ENCODE measurements at places on chromosomes 12 and 14. TPM values are rescaled to one million over a fixed set of nuclear protein-coding genes. Genes with fewer than 3 reads are reported as not detected.

- no peak for DNase-seq
Measured at GRCh38 chr12:124529565-124530276, 37.7 kb downstream of the NCOR2 start.

GRCh38 chr12:27824126-27824842 is 44.2 kb upstream of the MANSC4 start:
- no peak for DNase-seq

- DNase-seq, result no peak
Measured at GRCh38 chr12:117309276-117309925, 52.0 kb downstream of the NOS1 start.

GRCh38 chr14:48747561-48748089 is 838.6 kb downstream of the RPS29 start:
- DNase-seq, result no peak

DNA sequence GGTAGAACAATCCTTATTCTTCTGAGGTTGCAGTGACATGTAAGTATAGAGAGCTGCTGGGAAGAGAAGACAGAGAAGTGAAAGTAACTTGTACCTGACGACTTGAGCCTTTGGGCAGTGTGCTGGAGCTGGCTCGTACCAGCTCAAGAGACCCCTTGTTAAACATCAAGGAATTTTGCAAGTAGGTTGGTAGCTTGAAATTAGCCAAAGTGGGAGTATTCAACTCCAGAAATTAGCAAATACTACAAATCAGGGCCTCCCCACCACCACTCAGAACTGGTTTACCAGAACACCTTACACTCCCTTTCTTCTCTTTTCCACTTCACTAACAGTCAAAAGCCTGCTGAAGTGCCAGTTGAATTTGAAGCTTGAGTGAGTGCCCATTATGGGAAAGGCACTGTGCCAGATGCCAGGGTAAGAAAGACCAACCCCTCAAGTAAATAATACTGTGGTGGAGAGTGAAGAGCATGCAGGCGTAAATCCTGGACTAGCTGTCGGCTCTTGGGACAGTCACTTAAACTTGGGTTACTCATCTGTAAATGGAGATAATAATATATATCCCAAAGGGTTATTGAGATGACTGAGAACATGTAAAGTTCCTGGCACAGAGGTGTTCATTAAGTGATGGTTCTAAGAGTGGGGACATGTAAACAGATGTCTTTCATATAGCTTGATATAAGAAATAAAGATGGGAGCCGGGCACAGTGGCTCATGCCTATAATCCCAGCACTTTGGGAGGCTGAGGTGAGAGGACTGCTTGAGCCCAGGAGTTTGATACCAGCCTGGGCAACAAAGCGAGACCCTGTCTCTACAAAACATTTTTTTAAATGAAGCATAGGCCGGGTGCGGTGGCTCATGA is 27.0 kb upstream of the EID3 start:
- peak; percentile 26 for DNase-seq

- no peak for DNase-seq
Measured at GRCh38 chr14:104699426-104699748, 10.0 kb downstream of the INF2 start.

DNA sequence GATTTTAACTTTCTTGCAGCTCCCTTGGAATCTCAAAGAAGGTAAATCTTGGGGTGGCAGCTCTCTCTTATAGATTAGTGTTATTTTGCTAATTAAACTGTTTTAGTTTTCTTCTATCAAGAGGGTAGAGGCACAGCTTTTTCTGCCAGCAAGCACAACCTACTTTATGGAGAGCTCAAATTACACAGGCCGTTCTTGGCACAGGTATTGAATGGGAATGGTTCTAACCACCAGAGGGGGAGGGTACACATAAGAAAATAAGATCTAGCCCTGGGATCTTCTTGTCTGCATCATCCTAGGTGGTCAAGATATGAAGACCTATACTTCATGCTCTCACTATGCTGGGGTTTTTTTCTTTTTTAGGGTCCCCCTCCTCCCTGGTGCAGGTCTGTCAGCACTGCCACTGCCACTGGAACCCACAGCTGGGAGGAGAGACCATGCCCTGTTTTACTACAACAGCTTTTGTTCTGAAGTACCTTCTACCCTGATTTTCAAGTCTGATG is 48.6 kb upstream of the STAC3 start:
- no peak for DNase-seq

DNA sequence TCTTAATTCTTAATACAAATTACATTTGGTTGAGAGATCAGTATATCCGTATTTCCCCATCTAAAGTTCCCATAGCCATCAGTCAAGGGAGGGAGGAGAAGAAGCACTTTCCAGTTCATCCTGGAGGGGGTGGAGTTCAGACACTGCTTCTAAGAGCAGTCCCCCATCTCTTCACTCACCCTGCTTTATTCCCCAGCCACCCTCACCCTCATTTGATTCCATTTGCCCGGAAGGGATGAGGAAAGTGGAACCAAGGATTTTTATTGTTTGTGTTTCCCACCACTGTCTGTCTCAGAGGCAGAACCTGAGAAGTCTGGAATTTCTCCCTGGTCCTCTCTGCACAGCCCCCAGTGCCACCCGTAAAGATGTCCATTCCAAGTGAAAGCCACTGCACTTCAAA is 134.2 kb upstream of the HIF1A start:
- DNase-seq, result no peak

DNA sequence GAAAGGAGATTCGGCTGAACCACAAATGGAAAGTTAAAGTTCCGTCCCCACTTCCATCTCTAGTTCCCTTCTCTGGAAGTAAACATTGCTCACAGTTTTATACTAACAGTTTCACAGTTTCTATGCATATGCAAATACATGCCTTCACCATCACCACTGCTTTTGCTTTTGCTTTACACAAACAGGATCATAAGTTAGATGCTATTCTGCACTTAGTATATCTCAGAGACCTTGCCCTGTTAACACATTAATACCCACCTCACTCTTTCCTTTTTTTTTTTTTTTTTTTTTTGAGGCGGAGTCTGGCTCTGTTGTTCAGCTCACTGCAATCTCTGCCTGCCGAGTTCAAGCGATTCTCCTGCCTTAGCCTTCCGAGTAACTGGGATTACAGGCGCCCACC is 890 bp downstream of the TEP1 start:
- no peak for DNase-seq

DNA sequence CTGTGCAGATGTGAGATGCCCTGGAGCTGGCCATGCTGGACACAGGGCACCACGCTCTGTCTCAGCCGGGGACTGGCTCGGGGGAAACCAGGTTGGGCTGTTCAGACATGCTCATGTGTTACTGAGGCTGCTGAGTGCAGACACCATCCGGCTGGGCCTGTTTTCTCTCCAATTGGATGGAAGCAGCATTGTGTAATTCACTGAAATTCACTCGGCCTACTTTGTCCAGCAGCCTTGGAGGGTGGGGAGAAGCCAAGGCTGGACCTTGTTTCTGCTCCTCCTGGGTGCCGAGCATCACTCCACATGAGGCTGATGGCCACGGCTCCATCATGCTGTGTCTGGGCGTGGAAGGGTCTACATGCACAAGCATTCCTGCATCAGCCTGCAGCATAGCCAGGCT is 130.7 kb downstream of the SMOC1 start:
- no peak for DNase-seq

DNA sequence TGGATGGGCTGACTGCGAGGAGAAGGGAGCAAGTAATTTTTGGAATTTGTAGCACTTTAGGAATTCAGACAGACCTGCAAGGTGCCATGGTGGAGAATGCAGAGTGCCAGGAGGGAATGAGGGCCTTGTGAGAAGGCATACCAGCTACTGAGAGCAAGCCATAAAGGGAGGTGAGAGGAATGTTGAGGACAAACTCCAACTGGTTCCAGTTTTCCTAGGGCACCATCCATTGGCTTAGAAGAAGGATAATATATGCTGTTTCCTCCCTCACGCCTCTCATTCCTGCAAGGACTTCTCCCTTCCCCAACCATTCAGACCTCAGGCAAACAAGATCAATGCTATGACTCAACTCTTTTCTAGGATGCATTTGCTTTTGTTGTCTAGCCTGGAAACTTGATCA is 11.2 kb upstream of the DAAM1 start:
- no peak for DNase-seq

DNA sequence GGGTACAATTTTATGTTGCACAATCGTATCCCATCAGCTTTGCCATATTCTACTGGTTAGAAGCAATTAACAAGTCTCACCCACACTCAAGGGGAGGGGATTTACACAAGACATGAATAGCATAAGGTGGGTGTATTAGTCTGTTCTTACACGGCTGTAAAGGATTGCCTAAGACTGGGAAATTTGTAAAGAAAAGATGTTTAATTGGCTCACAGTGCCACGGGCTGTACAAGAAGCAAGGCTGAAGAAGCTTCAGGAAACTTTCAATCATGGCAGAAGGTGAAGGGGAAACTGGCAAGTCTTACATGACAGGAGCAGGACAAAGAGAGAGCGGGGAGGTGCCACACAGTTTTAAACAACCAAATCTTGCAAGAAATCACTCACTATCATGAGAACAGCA is 231.8 kb upstream of the AMIGO2 start:
- DNase-seq, result no peak

DNA sequence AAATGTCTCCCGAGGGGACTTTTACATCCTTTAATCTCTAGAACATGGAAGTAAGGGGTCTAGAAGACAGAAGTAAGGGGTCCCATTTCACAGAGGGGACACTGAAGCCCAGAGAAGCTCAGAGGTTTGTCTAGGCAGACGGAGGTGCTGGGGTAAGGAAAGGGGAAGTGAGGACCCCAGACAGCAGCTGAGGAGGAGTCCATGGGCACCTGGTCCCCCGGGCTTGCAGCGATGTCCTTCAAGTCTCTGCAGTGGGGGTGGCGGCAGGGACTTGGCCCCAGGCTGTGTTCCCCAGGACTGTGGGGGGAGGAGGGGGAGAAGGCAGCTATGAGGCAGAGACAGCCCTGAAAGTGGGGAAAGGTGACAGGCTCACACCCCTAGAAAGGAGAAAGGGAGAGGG is 30.7 kb downstream of the DTX1 start:
- no peak for DNase-seq

DNA sequence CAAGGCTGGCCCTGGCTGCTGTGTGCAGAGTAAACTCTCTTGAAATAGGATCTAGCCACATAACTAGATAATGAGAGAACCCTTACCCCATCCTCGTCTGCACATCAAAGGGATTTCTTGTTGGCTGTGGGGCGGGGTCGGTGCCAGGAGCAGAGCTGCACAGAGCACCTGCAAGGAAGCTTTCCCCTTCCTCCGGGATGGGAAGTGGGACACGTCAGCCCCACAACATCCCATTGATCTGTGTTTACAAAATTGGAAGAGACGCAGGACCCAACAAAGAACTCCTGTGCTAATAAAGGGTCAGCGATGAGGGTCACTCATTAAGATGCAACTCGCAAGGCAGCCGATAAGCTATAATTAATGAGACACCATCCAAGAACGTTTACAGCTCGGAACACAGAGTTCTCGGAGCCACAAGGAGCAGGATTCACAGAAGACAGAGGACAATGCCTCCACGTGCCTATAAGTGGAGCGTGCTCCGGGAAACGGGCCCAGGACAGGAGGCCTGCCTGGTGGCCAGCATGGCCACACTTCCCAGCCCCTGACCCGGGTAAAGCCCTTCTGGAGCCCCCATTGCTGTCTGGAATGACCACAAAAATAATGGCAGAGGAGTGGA is 171.5 kb downstream of the SLC15A4 start:
- no peak for DNase-seq

GRCh38 chr12:113221997-113222729 is 899 bp downstream of the TPCN1 start:
- no peak for DNase-seq

DNA sequence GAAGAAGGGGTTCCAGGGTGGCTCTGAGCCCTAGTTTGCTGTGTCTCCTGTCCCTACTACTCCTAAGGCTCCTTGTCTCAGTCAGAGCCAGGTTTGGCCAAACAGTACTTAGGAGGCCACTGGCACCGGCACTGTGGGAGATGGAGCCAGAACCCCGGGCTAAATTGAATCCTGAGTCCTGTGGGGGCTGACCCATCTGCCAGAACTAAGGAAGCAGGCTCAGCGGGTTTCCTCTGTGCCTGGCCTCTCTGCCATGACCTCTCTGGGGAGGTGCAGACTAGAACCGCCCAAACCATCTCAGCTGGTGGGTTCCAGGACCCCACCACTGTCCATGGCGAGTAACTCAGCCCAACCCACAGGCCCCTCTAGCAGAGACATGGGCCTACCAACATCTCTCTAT is 5.5 kb downstream of the ACTN1 start:
- no peak for DNase-seq

- DNase-seq, result no peak
Measured at GRCh38 chr14:75242546-75243273, 35.9 kb upstream of the FOS start.

- no peak for DNase-seq
Measured at GRCh38 chr12:60522684-60523400, 927.0 kb downstream of the SLC16A7 start.

GRCh38 chr14:31962920-31963319 is 114.2 kb upstream of the ARHGAP5 start:
- DNase-seq, result no peak

- no peak for DNase-seq
Measured at GRCh38 chr12:60644076-60644475, 1048.2 kb downstream of the SLC16A7 start.

GRCh38 chr12:89040146-89040964 is 311.9 kb downstream of the DUSP6 start:
- no peak for DNase-seq

DNA sequence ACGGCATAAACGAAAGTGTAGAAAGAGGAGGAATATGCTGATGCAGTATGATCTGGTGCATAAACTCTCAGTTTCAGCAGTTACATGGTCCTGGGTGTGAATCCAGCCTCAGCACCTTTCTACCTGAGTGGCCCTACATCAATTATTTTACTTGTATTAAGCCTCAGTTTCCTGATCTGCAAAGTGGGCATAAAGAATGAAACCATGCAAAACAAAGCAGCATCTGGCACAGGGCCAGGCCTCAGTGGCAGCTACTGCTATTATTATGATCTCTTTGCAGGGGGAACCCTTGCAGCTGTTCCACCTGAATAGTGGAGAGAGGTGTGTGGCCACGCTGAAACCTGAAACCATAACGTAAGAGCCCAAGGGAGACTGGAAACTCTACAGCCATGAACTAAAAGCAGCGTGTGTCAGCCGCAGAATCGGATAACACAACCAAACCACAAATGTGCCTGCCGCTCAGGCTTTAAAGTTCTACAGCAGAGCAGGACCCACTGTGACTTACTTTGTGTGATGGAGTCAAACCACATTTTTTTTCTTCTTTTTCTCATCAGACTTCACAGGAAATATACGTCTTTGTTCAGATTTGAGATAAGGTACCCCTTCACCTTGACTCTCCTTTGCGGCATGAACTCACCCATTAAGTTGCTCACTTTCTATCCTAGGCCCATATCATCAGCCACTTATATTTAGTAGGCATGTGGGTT is 29.2 kb upstream of the FOS start:
- DNase-seq, result no peak

- no peak for DNase-seq
Measured at GRCh38 chr14:103184046-103184445, 60.8 kb downstream of the TNFAIP2 start.

OVCH1 gene
- 0.67 TPM for polyA plus RNA-seq

SMCO2 gene
- polyA plus RNA-seq, result 0.24 TPM

CDCA3 gene
- polyA plus RNA-seq, result 25.4 TPM

IFNG-AS1 gene
- 0.17 TPM for polyA plus RNA-seq

LBHD2 gene
- polyA plus RNA-seq, result not detected

SLC5A8 gene
- 41.3 TPM for polyA plus RNA-seq

CLEC1B gene
- polyA plus RNA-seq, result 1.4 TPM

TESPA1 gene
- polyA plus RNA-seq, result 0.32 TPM

MUCL1 gene
- polyA plus RNA-seq, result not detected

CLEC4A gene
- polyA plus RNA-seq, result 3.6 TPM

APOLD1 gene
- polyA plus RNA-seq, result 10.1 TPM

AKAP5 gene
- 8.4 TPM for polyA plus RNA-seq

INHBC gene
- polyA plus RNA-seq, result 0.32 TPM
